ENCODE measurements at places on chromosomes 3 and 15.

- no peak for DNase-seq
These were observed 453.0 kb upstream of the GOLIM4 start for GRCh38 chr3:168548719-168549118.

GRCh38 chr3:166582236-166582635 is 745.0 kb upstream of the BCHE start:
- no peak for DNase-seq

- peak; percentile 88 for DNase-seq
These were observed 452.8 kb downstream of the FOXP1 start for GRCh38 chr3:71130471-71131374.

GRCh38 chr15:94265982-94266381 is 34.6 kb downstream of the MCTP2 start:
- peak; percentile 41 for DNase-seq

DNA sequence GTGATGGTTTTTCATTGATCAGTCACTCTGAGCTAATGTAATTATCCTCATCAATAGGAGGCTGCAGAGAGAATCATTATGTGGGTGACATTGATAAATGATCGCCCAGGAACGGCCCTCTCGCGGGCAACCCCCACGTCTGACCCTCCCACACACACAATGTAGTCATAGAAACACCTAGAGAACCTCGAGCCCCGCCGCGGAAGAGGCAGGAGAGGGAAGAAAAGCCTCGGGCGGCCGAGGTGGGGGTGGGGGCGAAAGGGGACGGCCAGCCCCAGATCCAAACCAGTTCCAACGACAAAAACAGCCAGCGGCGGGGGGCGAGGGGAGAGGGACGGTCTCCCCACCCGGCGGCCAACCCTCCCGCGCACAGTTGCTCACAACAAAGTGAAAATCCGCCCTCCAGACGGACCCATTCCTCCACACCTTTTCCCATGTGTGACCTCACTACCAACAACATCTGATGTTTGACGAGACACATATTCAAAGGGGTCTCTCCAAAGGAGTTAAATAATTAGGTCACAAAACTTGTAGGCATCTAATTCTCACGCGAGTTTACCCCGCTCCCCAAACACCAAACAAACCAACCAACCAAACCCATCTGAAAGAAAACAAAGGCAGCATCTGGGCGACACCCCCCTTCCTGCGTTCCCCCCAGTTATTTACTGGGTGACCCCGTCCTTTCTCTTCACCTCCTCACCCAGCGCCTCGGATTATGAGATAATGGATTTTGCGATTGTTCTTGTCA is 213.0 kb downstream of the MEIS2 start:
- no peak for DNase-seq
